Keratinocyte (primary cell): ENCODE measurements at places on chromosomes 5 and 9.

DNA sequence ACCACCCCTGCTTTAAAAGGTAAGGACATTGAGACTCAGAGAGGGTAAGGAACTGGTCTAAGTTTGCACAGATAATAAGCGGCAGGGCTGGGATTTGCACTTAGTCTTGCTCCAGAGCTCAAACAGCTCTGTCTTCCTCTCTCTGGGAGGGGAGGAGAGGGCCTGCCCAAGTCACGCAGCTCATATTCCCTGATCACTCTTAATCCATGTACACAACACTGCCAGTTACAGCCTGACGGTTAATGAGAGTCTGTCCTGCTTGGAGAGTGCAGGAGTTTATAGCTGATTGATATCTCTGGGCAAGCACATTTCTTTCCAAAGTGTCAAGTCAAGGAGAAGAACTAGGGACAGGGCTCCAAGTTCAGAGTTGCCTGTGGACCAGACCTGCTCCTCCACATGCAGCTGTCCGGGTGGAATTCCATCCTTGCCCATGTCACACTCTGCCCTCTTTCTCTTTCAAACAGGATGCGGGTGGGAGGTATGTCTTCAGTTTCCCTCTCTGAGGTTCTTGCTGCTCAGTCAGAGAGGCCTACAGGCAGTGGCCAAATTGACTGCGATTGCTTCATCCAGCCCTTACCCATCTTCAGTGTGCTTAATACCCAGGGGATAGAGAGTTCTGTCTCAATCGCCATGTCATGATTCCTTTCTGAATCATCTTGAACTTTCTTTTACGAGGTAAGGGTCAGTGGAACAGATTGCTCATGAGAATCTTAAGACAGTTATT, 54.5 kb downstream of the GALNT12 start:
- no peak for DNase-seq

GRCh38 chr5:112574536-112574935, 155.5 kb upstream of the EPB41L4A start:
- no peak for DNase-seq

DNA sequence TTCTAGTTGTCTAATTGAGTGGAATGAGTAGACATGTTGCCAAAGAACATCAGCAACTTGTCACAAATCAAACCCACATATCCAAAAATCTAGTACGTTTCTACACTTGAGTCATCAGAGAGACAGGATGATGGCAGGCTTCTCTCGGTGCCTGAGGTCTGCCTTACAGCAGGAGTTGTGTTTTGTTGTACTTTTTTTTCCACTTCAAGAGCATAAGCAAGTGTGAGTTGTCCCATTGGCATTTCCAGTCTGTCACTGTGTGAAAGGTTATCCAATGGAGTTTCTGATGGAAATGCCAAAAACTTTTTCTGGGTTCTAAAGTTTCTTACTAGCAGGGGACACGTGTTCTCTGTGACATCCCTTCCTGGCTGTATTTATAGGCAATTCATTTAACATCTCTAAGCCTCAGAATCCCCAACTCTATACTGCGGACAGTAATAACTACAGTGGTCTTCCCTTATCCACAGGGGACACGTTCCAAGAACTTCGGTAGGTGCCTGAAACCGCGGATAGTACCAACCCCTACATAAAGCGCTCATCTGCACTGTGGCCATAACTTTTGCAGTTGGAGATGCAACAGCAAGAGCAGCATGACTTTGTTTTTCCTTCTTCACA, 246.5 kb downstream of the SYK start:
- DNase-seq, result no peak

GRCh38 chr9:94857791-94858190, 131.3 kb downstream of the AOPEP start:
- no peak for DNase-seq

GRCh38 chr9:134785325-134786108, 95.1 kb upstream of the FCN2 start:
- DNase-seq, result no peak

DNA sequence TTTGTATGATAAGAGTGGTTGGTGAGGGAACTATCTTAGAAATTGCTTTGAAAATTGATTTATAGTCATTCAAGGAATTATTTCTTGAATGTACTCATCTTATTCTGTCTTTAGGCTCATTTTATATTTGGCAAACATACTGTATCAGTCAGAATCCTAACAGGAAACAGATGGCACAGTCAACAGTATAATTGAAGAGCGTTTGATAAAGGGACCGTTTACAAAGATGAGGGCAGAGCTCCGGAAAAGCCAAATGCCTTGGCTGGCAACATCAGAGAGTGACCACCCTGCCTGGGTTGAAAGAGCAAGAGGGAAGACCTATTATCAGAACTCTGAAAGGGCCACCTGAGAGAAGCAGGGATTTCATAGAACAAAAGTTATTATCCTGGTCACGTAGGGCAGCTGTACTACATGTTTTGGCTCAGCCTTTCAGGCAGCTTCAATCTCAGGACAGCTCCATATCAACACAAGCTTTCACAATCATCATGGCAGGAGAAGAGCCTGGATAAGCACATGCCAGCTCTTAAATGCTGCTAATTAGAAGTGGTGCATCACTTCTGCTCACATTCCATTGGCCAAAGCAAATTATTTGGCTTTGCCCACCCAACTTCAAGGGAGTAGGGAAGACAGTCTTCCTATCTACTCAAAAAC, 47.2 kb upstream of the ARL15 start:
- no peak for DNase-seq

DNA sequence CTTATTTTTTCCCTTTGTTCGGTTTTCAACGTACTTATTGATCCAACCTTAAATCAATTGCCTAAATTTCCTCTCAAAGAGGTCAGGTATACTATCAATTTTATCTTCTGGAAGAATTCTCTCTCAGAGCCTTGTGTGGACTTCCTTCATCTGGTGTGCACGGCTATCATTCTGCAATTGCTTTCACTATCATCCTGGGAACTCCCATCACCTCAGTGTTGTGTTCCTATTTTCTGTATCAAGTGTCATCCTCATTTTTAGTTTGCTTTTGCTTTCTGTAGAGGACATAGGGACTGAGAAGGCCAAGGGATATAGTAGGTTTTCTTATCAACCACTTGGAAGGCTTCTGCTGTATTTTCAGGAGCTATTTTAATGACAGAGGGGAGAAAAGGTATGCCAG, 11.3 kb downstream of the STOM start:
- no peak for DNase-seq

GRCh38 chr9:4982721-4983482, 2.2 kb upstream of the JAK2 start:
- DNase-seq, result no peak

- DNase-seq, result no peak
Observed at GRCh38 chr9:126688617-126689016, 74.9 kb downstream of the LMX1B start.

GRCh38 chr5:101673120-101673519, 623.0 kb downstream of the SLCO4C1 start:
- DNase-seq, result no peak

- DNase-seq, result no peak
Observed at GRCh38 chr5:169062690-169063089, 238.2 kb downstream of the SLIT3 start.

GRCh38 chr9:15317836-15318235, 10.8 kb upstream of the TTC39B start:
- no peak for DNase-seq
